ENCODE measurements at places on chromosomes 4 and X. TPM values are rescaled to one million over a fixed set of nuclear protein-coding genes. Genes with fewer than 3 reads are reported as not detected.

INTS6L gene
- total RNA-seq, result 15.4 TPM

FABP2 gene
- not detected for total RNA-seq

STPG2 gene
- total RNA-seq, result 0.05 TPM

TBC1D8B gene
- total RNA-seq, result 36.2 TPM

AMMECR1 gene
- 8.6 TPM for total RNA-seq

SORCS2 gene
- 3.3 TPM for total RNA-seq

TIGD2 gene
- 22.9 TPM for total RNA-seq

TSPAN6 gene
- 36.6 TPM for total RNA-seq

PLRG1 gene
- 77.2 TPM for total RNA-seq

SPACA5 gene
- not detected for total RNA-seq

RENBP gene
- total RNA-seq, result 2.1 TPM

PARM1 gene
- total RNA-seq, result 0.89 TPM

ELF4 gene
- total RNA-seq, result 13.1 TPM

MXRA5 gene
- total RNA-seq, result 6.6 TPM

VSIG1 gene
- total RNA-seq, result under 0.01 TPM

GPR173 gene
- total RNA-seq, result 2.4 TPM

SMR3B gene
- not detected for total RNA-seq

AFF1 gene
- total RNA-seq, result 11.0 TPM

GYG2 gene
- total RNA-seq, result 15.4 TPM

FAM9C gene
- total RNA-seq, result not detected

MSX1 gene
- 5.3 TPM for total RNA-seq

CASP6 gene
- 29.4 TPM for total RNA-seq
